A172 (cell line): ENCODE measurements at places on chromosomes 12 and 14. TPM values are rescaled to one million over a fixed set of nuclear protein-coding genes. Genes with fewer than 3 reads are reported as not detected.

- no peak for DNase-seq
Measured at GRCh38 chr14:22544881-22545420, 44.1 kb downstream of the DAD1 start.

DNA sequence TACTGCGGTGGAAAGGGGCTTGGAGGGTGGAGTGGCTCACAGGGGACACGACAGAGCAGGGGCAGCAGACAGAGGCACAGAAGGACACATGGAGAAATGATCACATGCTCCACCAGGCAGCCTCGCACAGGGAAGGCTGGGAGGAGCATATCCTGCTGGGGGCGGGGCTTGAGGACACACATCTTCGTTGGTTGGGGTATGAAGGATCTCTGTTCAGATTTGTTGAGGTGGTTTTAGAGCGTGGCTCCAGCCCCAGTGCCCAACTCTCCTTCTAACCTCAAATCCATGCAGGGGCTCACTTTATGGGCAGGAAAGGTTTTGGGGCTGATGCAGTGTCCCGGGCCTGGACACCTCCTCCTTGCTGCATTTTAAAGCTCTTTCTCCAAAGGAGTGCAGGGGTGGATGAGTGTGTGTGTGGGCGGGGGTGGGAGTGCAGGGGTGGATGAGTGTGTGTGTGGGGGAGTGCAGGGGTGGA, 733 bp upstream of the P3H3 start:
- peak; percentile 45 for DNase-seq

GRCh38 chr14:106665814-106666213, 1139.4 kb downstream of the TMEM121 start:
- no peak for DNase-seq

- no peak for DNase-seq
Measured at GRCh38 chr12:30874455-30875321, 51.9 kb upstream of the TSPAN11 start.

DNA sequence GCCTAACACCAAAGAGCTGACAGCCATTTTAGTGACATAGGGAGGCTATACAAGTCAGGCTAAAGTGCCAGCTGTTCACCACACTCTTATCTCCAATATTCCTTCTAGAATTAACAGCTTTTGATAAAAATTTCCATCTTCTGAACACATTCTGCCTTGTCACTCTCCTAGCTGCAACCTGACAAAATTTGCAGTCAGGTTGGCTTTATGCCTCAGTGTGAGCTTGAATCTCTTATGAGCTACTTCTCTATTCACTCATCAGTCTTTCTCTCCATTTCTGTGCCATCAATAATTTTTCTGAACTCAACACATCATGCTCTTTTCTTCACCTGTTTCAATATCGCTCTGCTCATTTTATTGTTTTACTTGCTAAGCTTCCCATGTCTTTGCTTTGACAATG, 50.2 kb downstream of the TMTC1 start:
- no peak for DNase-seq

GRCh38 chr12:127822809-127823411, 444.1 kb upstream of the TMEM132C start:
- no peak for DNase-seq

- DNase-seq, result no peak
Measured at GRCh38 chr12:23694307-23694706, 255.2 kb downstream of the SOX5 start.

DNA sequence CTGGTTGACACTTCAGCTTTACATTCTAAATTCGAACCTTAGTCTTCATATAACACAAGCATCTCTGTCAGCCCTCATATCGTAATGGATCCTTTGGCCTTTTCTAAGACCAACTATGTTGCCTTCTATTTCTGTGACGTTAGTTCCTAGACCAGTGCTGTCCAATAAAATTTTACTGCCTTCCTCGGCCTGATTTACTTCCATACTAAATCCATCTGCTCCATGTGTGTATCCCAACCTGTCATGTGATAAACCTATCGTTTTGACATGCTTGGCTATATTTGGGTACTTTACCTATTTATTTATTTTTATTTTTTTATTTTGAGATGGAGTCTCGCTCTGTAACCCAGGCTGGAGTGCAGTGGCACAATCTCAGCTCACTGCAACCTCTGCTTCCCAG, 20.3 kb downstream of the ACAD10 start:
- DNase-seq, result no peak

DNA sequence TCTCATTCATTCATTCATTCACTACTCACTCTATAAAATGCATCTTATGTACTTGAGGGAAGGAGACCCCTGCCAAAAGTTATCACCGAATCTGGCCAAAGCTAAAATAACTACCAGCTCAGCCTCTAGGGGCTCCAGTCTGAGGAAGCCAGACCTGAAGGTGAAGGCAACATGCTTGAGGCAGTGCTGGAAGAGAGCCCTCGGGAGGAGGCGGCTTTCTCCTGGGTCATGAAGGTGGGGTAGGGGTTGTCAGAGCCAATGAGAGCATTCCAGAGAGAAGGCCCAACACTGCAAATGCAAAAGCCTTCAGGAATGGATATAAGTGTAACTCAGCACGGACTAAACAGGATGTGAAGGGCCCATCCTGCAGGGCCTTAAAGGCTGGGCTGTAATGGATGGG, 62.4 kb downstream of the GSC start:
- no peak for DNase-seq

DNA sequence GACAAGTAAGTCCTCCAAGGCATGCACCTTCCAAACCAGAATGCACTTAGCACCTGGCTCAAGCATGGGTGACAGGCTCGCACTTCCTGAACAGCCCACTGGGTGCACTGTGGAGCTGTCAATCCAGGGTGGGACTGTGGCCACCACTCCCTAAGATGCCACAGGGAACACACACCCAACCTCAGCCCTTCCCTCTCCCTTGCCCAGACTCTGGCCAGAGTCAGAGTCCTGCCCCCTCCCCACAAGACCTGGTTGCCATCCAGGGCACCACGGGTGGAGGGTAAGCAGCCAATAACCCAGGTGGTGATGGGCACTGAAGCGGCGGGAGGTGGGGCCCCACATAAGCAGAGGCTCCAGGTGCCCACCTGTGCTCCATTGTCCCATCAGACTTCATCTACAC, 160.6 kb downstream of the MYRFL start:
- peak; percentile 4 for DNase-seq

DNA sequence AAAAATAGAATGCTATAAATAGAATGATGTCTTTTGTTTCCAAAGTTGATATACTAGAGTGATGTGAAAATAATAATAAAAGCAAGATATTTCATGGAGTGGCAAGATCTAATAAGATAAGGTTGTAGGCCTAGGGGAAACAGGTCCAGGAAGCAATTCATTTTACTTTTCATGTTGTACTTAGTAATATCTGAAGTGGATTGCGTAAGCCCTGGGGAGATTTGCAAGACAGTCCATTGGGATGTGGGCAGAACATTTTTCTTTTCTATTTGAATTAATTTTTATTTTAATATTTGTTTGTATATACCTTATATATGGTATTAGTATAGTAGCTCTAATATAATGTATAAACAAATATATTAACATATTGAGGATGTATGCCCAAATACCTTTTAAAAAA, 7.5 kb downstream of the NUBPL start:
- no peak for DNase-seq

DNA sequence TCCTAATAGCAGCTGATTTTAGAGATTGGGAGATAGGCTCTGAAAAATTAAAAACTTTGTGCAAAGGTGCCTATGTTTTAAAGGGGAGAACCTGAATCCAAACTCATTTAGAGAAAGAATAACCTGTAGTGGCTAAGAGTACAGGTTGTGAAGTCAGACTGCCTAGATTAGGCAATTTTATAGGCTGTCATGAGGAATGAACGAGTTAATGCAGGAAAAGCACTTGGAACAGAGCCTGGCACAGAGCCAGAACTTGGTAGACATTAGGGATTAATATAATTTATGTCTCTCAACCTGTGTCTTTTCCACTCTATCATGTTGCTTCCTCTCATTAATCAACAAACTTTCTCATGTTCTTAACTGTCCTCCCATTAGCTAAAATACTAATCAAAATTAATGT, 98.1 kb downstream of the WIF1 start:
- DNase-seq, result no peak

DNA sequence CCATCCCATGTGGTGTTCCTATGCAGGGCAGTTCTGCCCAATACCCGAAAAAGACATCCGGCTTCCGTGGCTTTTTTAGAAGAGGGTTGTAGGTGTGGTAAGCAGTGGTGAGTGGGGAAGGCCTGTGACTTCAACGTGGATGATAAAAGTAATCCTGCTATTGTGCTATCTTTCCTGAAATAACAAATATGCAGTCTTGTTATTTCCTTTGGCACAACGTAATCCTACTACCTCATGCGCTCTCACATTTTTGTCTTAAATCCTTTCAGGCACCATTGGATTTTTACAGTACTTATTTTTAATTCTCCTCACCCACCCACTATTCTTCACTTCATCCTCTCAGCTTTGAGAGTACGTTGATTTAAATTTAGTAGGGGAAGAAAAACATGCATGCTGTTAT, 96.8 kb downstream of the IPO8 start:
- no peak for DNase-seq

- DNase-seq, result no peak
Measured at GRCh38 chr14:69964841-69965240, 85.6 kb downstream of the SMOC1 start.

DNA sequence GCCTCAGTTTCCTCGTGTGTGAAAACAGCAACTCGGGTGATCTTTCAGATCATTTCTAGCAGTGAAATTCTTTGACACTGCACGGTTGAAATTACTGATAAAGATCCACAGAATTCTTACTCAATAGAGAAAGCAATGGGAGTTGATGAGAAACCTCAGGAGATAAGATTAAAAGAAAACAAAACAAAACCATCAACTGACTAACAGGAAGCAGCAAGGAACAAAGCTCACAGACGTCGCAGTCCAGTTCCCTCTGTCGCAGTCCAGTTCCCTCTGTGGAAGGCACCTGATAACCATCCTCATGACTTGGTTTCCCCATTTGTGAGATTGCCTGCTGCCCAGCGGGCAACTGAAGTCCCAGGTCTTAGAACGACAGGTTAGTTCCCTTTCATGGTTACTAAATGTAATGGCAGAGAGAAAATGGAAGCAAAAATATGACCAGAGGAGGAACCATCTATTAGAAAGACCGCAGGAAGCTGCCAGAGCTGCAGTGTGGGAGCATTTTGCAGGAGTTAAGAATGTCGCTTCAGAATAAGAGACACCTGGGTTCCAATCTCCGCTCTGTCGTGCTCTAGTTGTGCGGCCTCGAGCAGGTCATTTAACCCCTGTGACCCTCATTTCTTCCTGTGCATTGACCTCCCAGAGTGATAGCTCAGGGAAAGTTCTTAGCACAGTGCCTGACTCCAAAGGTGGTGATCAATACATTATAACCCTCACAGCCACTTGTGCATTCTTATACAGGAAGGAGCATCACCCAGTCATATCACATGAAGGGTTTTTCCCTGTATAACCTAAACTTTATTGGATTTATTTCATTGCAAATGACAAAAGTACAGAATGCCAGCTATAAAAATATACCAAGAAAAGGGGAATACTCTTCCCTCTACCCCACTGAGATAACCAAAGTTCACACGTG, 5.1 kb upstream of the MED13L start:
- DNase-seq, result no peak

DNA sequence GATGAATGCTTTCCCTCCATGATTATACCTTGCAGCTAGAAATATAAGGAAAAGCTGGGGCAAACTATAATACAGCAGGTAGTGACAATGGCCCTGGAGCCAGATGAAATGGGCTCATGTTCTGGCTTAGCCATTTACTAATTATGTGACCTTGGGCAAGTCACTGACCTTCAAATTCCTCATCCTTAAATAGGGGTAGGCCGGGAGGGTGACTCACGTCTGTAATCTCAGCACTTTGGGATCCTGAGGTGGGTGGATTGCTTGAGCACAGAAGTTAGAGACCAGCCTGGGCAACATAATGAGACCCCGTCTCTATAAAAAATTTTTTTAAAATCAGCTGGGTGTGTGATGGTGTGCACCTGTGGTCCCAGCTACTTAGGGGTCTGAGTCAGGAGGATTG, 155.4 kb downstream of the C12orf75 start:
- DNase-seq, result no peak

GRCh38 chr12:113070117-113070906, 13.8 kb downstream of the DTX1 start:
- DNase-seq, result no peak

- no peak for DNase-seq
Measured at GRCh38 chr12:132501204-132501940, 11.4 kb downstream of the FBRSL1 start.

DNA sequence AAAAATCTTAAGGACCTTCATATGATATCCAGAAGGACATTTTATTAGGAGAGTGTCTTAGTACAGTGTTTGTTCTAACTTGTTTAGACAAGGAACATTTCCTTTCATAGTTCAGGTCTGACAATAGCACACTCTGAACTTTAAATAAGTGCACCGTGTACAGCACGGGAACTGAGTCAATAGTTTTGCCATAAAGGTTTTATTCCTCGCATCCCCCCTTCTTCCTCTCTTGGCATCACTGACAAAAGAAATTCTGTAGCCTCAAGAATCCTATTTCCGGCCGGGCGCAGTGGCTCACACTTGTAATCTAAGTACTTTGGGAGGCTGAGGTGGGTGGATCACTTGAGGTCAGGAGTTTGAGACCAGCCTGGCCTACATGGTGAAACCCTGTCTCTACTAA, 58.3 kb downstream of the TMCC3 start:
- DNase-seq, result no peak

GRCh38 chr14:100850841-100851585, 25.1 kb downstream of the MEG3 start:
- peak; percentile 10 for DNase-seq

DNA sequence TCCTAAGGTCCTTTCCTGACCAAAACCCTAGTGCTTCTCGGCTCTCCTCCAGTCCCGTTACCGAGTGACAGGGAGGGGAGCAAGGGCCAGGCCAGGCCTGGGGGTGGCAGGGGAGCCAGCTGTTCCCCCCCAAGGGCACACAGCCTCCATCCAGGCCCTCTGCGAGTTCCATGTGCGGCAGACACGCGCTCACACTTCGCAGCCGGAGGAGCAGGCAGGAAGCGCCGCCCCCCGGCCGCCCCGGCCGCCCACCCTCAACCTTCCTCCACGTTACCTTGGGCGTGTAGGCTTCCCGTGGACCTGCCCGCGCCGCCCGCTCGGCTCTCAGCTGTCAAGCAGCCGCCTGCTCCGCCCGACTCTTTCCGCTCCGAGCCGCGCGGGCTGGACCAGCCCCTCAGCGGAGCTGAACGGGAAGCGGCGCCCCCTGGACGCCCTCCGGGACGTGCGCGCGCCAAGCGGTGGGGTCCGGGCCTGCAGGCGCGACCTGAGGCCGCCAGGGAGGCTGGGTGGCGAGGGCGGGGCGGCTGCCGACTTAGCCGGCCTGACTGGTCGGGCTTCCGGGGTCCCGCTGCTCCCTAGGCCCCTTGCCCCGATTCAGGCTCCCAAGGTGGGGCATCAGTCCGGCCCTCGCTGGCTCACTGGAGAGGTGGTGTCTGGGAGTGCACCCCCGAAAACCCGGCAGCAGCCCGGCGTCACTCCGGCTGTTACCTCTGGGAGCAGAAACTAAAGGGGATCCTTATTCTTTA, at the start of gene CRACR2A:
Gene CRACR2A (minus strand): TSS at position 369 of the 746 bp plus-strand sequence. CDS start 56,110 bp downstream, outside the sequence.
- no peak for DNase-seq

GRCh38 chr14:91399868-91400640, 17.6 kb downstream of the CCDC88C start:
- DNase-seq, result no peak

GRCh38 chr14:23143911-23144310, 24.9 kb upstream of the CEBPE start:
- DNase-seq, result no peak

AEBP2 gene
- total RNA-seq, result 13.4 and 16.8 TPM in 2 replicates

OR4K1 gene
- not detected in 2 replicates for total RNA-seq

SLC6A12 gene
- total RNA-seq, result 0.10 TPM in 1 of 2 replicates, not detected in the other

GPR162 gene
- total RNA-seq, result 5.3 and 12.3 TPM in 2 replicates

HCAR3 gene
- not detected in 2 replicates for total RNA-seq

SINHCAF gene
- total RNA-seq, result 66.4 and 92.8 TPM in 2 replicates

PTPRB gene
- total RNA-seq, result 2.3 and 3.5 TPM in 2 replicates

PARPBP gene
- total RNA-seq, result 42.4 and 43.2 TPM in 2 replicates

IKZF4 gene
- 1.4 and 2.4 TPM in 2 replicates for total RNA-seq

ASCL1 gene
- not detected in 2 replicates for total RNA-seq
